ENCODE measurements at places on chromosomes 5 and 9.

- no peak for DNase-seq
These were observed 40.5 kb upstream of the TRIO start for GRCh38 chr5:14102666-14103065.

GRCh38 chr5:178464431-178465048 is 125.7 kb downstream of the COL23A1 start:
- DNase-seq: no peak

GRCh38 chr5:79971156-79971555 is 19.9 kb downstream of the MTX3 start:
- no peak for DNase-seq

GRCh38 chr9:107685901-107686300 is 196.3 kb upstream of the KLF4 start:
- no peak for DNase-seq

DNA sequence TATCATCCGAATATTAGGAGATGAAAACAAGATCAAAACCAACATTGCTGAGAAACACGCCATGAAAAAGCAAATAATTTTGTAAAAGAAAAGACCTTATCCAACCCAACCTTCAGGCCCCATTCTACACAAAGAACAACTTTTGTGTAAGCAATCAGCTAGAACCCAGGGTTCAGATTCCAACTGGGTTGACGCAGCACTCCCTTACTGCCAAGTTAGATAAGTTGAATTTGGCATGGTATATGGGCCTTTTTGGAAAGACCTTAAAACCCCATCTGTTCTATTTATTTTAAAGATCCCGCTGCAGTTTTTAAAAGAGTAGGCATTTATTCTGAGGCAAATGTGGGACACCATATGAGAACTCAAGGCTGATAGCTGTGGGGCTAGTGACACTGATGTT is 2033.8 kb upstream of the WWC1 start:
- DNase-seq: no peak

GRCh38 chr9:130118841-130119518 is 53.2 kb upstream of the NCS1 start:
- DNase-seq: peak; percentile 96

DNA sequence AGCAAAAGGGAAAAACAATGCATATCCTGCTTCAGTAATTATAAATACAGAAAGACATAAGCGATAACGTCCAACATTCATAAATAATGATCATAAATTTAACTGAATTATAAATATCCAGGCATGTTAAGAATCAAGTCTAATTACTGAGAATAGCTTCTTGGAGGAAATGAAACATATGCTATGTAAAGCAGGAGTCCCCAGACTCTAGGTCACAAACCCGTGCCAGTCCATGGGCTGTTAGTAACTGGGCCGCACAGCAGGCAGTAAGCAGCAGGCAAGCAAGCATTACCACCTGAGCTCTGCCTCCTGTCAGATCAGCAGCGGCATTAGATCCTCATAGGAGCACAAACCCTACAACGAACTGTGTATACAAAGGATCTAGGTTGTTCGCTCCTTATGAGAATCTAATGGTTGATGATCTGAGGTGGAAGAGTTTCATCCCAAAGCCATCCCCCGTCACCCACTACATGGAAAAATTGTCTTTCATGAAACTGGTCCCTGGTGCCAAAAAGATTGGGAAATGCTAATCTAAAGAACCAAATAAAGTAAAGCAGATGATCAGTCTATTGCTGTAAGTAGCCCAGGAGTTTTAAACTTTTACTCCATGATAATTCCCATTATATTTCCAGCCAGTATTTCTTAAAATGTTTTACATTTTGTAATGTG is 50.4 kb downstream of the CERT1 start:
- no peak for DNase-seq

GRCh38 chr9:121688146-121688680 is 36.8 kb downstream of the DAB2IP start:
- no peak for DNase-seq

DNA sequence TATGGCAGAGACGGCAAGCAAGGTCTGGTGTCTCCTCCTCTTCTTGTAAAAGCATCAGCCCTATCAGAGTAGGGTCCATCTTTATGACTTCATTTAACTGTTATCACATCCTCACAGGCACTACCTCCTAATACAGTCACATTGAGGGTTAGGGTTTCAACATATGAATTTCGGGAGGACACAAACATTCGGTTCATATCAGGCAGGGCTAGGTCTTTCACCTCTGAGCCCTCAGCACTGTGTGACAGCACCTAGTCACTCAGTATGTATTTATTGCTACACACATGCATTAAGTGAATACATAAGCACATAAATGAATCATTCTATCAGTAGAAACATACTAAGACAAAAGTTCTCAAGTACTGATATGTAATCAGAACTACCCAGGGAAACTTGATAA is 9.4 kb upstream of the BTF3 start:
- no peak for DNase-seq

- DNase-seq: no peak
These were observed 212.5 kb downstream of the SEMA6A start for GRCh38 chr5:116361979-116362577.

- peak; percentile 33 for DNase-seq
These were observed 40.8 kb upstream of the CCDC152 start for GRCh38 chr5:42715785-42716184.

- DNase-seq: no peak
These were observed 8.9 kb downstream of the AKNA start for GRCh38 chr9:114378883-114379282.

DNA sequence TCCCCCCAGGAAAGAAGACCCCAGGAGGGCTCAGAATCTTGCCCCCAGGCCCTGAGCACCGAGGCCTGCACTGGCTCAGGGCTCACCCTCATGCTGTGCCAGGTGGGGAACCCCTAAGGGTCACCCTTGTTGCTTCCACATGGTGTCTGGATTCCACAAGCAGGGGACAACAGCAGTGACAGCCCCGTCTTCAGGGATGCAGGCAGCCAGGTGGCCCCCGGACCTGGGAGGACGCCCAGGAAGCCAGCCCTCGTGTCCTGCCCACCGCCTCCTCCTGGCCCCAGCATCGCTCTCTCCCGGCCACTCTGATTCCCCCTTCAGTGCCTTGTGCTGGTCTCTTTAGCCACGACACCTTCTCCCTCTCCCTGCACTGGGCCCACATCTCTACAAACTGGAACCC is 60.0 kb upstream of the SARDH start:
- DNase-seq: no peak

GRCh38 chr5:160312134-160312959 is at the start of gene CCNJL:
CCNJL (minus strand) TSS chr5:160312564; CDS start chr5:160311923, 641 bp downstream.
- peak; percentile 80 for DNase-seq

DNA sequence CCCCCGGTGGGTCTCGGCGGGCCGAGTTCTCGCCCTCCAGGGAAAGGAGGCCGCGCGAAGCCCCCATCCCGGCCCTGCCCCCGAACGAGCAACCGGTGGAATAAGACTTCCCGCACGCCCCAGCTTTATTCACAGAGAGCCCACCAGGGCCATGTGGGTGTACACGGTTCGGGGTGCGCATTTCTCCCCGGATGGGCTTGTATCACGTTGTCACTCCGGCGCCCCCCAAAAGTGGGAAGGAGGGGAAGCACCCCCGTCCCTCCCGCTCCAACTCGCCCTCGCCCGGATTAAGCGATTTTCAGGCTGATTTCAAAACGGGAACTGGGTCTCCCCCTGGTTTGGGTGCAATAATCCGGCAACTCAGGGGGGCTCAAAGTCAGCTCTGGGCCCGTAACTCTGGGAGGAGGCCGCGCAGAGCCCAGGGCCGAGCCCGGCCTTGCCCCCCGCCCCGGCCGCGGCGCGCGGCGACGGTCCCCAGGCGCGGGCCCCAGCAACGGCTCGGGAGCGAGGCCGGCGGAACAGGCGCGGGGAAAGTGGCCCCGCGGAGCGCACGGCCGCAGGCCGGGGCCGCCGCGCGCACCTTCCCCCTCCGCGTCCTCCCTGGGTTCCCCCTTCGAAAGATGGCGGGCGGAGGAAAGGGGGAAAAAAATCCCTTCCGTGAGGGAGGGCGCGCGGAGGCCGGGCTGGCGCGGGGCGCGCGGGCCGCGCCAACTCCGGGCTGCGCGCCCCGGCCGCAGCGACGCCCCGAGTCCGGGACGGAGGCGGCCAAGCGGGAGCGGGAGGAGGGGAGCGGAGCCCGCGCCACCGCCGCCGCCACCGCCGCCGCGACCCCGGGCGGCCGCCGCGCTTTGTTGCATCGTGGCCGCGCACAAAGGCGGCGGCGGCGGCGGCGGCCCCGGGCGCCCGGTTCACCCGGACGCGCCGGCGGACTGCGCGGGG is 644 bp downstream of the BRD3 start:
- peak; percentile 31 for DNase-seq

GRCh38 chr5:5146530-5147160 is 6.5 kb downstream of the ADAMTS16 start:
- peak; percentile 10 for DNase-seq

DNA sequence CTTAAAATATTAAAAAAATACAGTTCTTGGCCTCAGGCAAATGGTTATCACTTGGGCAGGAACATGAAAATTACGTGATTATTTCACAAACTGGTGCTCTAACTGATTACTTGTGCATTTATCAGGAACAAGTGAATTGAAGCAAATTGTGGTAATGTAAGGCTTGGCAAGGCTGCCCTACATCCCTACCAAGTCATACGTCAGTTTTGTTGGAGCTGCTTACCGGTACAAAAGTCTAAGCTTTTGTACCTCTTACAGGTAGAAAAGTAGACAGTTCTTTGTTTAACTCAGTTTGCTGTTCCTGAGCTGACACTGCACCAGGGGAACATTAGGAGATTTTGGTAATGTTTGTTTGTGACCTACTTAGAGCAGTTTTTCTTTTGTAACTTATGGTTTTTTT is 2.2 kb downstream of the G3BP1 start:
- no peak for DNase-seq

DNA sequence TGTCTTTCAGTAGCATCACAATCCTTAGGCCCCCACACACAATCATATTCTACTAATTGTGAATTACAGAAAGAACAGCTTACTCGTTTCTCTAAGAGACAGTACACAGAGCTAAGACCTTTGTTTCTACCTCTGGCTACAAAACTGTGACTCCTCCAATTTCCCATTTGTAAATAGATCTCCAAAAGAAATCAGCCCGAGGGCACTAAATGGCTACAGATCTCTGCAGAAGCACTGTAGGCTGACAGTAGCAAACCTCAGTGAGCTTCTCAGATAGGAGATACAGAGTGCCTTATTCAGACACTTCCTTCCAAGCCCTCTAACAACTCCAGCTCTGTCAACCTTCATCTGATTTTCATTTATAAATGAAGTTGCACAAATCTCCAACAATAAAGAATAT is 51.0 kb downstream of the EFNA5 start:
- DNase-seq: no peak

GRCh38 chr5:73674669-73675004 is 48.6 kb downstream of the ARHGEF28 start:
- peak; percentile 9 for DNase-seq

- no peak for DNase-seq
These were observed 452.8 kb downstream of the RAB3C start for GRCh38 chr5:59035681-59036080.

DNA sequence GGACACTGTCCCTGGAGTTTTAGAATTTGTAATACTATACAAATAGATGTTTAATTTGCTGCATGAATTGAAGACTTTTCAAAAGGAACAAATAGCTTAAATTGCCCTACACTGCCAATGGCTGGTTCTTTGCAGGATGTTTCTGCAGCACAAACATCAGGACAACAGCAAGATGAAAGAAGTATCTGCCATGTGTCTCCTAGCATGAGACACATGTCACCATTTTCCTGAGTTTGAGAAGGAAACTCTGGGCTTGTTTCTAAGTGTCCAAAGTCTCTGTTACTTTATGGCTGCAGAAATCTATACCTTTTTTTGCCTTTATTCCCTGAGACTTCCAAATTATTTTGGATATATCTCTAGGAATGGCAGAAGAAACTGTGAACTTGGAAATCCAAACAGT is 623 bp upstream of the OR13F1 start:
- DNase-seq: no peak

- no peak for DNase-seq
These were observed 75.3 kb downstream of the PIK3R1 start for GRCh38 chr5:68290847-68291246.

GRCh38 chr9:81529556-81530193 is 159.7 kb downstream of the TLE1 start:
- peak; percentile 73 for DNase-seq

DNA sequence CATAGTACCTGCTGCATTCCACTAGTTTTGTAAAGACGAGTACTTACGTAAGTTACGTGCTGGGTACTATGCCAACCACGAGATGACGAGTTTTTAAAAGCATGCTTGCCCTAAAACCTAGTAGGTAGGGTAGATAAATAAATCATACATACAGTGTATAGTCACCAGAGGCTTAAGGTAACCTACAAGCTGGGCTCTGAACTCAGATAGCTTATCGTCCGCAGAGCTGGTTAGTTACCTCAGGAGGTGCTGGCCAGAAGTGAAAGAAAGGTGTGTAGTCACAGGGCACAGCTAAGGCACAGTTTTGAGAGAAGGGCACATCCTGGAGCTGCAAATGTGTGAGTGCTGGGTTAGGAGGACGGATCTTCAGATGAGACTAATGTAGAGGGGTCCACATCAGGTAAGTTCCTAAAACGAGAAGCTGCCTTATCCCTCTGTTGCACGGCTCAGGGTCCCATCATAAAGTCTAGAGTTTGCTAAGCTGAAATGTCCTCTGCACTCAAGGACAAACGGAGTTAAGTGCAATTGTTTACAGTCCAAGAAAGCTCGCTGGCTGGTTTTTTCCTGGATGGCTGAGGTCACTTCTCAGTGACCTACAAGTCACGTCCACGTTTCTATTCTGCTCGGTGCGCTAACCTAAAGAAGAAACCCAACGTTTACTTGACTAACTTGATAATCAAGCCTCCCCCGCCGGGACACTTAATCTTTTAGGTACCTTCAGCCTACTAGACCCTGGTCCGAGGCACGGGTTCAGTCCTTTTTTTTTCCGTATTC is 1.1 kb upstream of the SNX24 start:
- peak; percentile 39 for DNase-seq

DNA sequence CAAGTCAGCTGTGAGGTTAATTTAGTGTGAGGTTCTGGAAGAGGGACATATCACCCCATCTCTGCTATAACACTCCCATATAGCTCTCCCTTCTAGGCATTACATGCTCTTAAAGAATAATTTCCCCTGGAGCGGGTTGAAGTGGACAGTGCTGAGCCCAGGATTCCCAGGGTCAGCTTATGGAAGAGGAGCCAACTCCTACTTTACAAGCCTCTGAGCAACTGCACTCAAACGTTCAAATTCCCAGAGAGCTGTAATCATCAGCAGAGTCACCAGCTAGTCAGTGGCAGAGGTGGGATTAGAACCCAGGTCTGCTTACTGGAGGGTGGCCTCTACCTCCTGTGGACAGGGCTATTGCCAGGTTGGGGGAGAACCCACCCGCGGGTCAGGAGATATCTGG is 1.4 kb downstream of the NEURL1B start:
- DNase-seq: no peak

DNA sequence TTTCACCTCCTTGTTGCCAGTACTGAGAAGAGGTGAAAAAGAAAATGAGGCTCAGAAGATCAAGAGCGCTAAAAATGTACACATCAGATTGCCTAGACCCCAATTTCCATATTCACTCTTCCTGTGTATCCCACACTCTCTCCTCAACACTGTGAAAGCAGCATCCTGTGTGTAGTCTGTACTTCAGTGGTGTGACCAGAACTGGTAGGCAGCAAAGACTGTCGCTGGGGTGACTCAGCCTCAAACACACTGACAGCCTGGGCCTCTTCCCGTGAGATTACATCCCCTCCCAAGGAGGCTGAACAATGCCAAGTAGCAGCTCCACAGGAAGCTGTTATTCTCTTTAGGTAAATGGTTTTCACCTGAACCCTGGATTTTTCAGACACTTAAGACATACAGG is 135.5 kb downstream of the CCDC192 start:
- DNase-seq: peak; percentile 71

All from kidney tubule cell (primary cell).